Caki2 (cell line): ENCODE measurements at places on chromosomes 6 and 20. TPM values are rescaled to one million over a fixed set of nuclear protein-coding genes. Genes with fewer than 3 reads are reported as not detected.

Gene PROCR
- 30.9 and 56.1 TPM in 2 replicates for total RNA-seq

Gene OPRL1
- total RNA-seq = 0.38 and 0.84 TPM in 2 replicates

Gene BMP6
- total RNA-seq = 6.4 and 7.5 TPM in 2 replicates

Gene SLCO4A1
- total RNA-seq = 65.5 and 77.6 TPM in 2 replicates

Gene THBD
- 15.7 TPM in 2 replicates for total RNA-seq

Gene ARMH2
- not detected in 2 replicates for total RNA-seq
